ENCODE measurements at places on chromosomes 4 and X.

DNA sequence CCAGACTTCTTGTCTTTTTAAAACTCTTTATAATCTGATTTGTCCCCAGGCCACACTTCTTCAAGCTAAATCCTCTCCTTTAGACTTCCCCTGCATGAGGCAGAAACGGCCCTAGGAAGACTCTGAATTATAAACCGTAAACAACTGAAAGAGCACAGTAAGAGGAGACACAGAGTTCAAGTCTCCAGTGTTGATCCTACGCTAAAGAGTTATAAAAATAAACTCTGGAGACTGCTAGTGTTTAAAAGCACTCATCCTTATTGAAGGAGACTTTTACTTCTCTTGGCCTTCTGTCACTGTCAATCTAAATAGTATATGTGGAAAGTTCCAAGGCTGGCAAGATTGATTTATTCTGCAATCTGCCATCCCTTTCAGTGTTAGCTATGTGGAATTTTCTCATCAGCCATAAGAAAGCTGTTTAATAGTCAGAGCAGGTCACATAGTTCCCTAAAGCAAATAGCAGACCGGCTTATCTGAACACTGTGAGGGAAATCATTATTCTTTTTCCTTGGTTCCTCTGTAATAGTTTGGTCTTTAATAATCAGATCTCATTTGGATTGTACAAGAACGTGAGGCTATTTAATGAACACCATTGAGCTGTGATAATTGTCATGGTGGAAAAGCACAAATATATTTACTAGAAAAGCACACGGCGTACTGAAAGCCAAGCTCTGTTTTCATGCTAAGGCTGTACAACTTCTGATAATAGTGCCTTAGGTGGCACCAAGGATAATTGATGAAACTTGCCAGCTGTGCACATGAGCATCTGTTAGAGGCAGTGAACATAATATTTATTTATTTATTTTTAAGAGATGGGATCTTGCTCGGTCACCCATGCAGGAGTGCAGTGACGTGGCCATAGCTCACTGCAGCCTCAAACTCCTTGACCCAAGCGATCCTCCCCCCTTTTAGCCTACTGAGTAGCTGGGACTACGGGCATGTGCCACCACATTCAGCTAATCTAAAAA lies 157.7 kb downstream of the CEP135 start:
- DNase-seq, result no peak

DNA sequence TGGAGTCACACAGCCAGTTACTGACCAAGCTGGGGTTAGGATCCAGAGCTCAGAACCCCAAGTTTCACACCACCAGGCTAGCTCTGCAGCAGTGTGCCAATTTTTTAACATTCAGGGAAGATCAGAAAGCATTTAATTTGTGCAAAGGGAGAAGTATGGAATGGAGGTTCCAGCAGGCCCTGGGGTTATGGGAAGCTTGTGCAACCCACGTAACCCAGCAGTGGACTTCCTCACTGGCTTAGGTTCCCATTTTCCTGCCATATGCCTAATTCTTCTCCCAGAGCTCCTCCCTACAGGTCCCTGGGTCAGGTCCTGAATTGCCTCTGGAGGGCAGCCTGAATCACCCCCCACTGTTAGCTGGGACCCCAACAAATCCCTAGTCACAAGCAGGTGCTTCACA lies 14.0 kb downstream of the APLN start:
- no peak for DNase-seq

DNA sequence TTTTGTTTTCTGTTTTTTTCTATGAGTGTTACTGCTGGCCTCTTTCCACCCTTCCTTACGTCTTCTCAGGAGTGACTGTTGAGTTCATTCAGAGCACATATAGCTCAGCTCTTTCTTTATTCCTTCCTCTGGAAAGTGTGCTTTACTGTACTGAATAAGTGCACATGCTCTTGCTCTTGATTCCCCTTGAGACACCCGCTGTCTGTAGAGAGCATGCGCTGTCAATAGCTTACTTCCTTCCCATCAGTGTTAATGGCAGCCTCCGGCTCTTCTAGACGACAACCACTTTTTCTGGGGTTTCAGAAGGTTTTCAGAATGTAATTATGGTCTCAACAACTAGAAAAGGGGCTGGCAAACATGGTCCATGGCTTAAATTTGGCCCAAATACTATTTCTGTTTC lies 504.9 kb downstream of the C4orf33 start:
- no peak for DNase-seq

DNA sequence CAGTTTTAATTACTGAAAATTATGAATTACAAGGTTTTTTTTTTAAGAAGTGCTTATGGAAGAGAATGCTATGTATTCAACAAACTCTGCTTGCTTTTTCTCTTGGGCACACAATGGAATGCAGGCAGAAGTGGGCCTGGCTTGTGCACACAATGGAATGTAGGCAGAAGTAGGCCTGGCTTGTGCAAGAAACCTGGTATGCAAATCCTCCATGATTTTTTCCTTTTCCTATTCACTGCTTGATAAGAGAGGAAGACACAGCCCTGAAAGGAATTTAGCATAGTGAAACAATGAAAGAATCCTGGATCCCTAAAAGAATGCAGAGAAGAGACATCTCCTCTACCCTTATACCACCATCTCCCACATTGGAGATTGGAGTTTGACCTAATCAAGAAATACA lies 138.4 kb downstream of the COL25A1 start:
- no peak for DNase-seq

DNA sequence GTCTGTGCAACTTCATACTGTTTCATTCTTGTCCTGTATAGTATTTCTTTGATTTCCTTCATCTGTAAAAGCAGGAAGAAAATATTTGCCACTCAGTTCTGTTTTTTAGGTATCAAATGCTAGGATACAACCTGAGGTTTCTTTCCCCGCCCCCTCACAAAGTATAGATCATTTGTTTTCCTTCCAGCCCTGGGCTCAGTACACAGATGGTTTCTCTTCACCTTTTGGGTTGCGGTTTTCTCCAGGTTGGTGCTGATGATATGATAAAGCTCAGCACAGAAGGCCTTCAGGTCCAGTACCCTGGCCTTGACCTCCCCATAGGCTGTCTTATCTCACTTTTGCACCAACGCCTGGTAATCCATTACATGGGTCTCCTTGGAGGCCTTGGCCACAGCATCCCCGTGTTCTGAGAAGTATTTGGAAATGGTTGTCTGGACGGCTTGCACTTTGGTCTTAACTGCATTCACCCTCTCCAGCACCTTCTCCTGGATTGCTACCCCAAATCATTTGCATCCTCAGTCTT lies 35.2 kb downstream of the PTTG2 start:
- DNase-seq, result no peak

DNA sequence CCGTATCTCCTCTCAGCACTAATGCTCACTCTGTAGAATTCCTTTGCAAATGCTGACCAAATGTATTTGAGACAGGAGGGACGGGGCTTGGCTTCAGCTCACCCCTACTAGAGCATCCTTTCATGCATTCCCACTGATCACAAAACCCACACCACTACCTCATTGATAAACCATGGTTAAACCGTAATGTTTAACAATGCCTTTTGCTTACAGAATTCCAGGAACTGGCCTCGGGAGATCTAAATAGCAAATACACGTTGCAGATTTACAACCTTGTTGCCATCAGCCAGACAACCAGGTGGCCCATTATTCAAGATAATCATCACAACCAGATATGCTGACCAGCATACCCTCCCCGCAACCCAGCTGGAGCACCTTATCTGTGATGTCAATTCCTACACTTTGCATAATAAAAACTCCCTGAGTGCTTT lies 391.9 kb downstream of the KCTD8 start:
- DNase-seq, result no peak
